ENCODE measurements at places on chromosomes 13 and 19. TPM values are rescaled to one million over a fixed set of nuclear protein-coding genes. Genes with fewer than 3 reads are reported as not detected.

GRCh38 chr19:33559996-33560395 lies 38.4 kb upstream of the PEPD start:
- no peak for DNase-seq

DNA sequence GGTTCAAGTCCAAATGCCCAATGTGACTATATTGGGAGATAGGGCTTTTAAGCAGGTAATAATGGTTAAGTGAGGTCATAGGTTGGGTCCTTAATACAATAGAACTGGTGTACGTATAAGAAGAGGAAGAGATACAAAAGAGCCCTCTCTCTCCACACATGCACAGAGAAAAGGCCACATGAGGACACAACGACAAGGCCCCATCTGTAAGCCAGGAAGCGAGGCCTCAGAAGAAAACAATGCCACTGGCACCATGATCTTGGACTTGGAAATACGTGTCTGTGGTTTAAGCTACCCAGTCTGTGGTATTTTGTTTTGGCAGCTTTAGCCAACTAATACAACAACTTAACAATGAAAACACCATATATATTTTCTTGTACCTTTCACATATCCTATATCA lies 23.4 kb upstream of the RFC3 start:
- DNase-seq: no peak

GRCh38 chr13:64438084-64438483 lies 2792.1 kb downstream of the PCDH9 start:
- no peak for DNase-seq

DNA sequence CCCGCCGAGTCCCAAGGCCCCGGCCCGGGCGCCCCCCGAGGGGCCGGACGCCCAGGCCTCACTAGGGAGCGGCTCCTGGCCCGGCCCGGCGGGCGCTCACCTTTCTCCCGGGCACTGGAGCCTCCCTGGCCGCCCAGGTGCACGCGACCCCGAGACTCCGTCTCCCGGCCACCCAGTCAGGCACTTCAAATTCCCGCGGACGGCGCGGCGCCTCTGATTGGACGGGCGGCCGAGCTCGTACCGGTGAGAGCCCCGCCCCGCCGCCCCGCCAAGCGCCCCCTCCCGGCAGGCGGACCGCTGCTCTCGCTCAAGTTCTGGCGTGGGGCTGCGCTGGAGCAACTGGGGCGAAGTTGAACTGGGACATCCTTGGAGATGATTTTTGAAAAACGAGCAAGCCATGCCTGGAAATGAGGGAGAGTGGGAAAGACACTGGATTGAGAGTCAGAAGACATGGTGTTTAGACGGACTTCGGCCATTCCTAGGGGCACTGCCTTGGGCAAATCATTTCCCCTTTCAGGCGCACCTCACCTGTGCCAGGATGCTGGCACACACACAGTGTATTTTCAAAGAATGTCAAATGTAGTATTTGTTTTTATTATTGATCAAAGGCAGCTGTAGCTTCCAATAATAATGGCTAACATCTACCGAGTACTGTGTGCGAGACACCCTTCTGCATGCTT lies 485.3 kb downstream of the UQCRFS1 start:
- DNase-seq: peak; percentile 37

GRCh38 chr19:8571006-8571411 lies 6.2 kb downstream of the MYO1F start:
- peak; percentile 35 for DNase-seq

DNA sequence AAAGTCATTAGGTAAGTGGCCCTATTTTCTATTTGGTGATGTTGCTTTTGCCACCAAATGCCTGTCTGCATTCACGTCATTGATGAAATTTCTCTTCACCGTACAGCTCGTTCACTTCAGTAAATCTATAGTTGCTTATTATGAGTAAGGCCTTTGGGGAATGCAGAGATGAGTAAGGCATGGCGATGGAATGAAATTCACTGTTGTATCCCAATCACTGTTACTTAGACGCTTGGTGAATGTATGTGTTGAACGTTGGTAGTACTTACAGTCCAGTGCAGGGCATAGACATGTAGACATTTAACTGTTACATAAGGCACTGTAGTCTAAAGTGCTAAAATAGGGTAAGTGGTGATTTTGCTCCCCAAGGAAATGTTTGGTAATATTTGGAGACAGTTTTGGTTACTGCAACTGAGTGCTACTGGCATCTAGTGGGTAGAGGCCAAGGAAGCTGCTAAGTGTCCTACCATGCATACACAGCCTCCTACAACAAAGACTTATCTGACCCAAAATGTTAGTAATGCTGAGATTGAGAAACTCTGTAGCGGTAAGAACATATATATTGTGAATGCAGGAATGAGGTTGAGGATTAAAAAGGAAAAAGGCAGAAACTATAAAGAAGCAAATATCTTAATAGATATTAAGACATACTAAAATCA lies 5.8 kb downstream of the AKAP11 start:
- DNase-seq: no peak

GRCh38 chr13:71912524-71912923 lies 45.5 kb upstream of the DACH1 start:
- DNase-seq: no peak

DNA sequence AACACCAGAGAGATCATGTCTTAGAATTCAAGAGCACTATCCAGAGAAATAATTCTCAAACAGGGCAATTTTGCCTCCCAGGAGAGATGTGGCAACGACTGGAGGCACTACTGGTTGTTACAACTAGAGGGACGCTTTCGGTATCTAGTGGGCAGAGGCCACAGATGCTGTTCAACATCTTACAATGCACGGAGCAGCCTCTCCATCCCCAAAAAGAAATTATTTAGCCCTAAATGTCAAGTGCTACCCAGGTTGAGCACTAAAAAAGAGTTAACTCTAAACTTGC lies 78.6 kb downstream of the ABCC4 start:
- DNase-seq: no peak

GNG7 gene
- total RNA-seq: 1.4 TPM
